ENCODE measurements at places on chromosomes 1 and 21.

DNA sequence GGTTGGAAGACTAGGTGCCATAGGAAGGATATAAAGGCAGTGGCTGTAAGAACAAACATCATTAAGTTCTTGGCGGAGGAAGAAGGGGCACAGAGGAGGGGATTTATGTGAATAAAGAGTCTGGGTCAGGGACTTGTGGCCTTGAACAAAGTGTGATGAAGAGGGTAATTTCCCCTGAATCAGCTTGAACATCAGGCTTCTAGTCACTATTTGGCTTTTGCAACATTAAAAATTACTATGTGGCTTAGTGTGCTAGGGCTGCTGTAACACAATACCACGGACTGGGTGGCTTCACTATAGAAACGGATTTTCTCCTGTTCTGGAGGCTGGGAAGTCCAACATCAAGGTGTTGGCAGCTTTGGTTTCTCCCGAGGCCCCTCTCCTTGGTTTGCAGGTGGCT, 70.5 kb upstream of the CNIH3 start:
- DNase-seq = no peak

- peak; percentile 6 for DNase-seq
These were observed 4.0 kb downstream of the JUN start for GRCh38 chr1:58779801-58780382.

DNA sequence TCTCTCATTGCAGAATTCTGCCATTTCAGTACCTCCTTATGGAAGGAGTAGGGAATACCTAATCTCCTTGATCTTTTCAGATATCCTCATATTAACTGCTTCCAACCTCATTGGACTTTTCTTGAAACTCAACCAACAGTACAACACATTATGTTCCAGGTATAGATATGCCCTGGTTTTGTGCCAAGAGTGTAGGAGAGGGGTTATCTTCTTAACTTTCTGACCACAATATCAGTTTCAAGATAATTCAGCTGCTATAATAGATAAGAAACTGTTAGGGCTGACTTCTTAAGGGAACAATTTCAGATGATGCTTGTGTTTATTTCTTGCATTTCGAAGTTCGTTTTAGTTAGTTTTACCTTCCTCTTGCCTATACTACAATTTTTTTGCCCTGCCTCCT, 2.1 kb upstream of the LPGAT1 start:
- no peak for DNase-seq

DNA sequence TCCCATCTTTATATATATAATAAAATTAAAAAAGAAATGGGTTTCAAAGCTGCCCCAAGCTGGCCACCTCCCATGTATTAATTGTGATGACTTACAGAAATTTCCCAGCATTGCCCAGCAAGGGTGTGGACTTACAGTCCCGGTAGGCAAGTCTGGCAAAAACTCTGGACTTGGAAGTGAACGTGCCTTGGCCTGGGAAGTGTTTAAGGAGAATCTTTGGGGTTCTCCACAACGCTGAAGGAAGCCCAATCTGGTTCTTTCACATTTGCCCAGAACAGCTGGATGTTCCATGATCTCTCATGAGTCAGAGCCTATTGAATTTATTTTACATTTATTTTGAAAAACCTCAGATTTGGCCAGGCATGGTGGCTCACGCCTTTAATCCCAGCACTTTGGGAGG, 98.4 kb upstream of the SLC45A1 start:
- DNase-seq = no peak

- DNase-seq = no peak
These were observed 94.8 kb upstream of the KIAA0040 start for GRCh38 chr1:175287377-175287776.

Measured in cerebellar nuclear complex (tissue), 1 donor.